Activated T-cell treated with anti-CD3 and anti-CD28 coated beads, Interleukin-2, amount 50 U/mL, for 72 hours (primary cell): ENCODE measurements at places on chromosomes 2 and 18. TPM values are rescaled to one million over a fixed set of nuclear protein-coding genes. Genes with fewer than 3 reads are reported as not detected.

- DNase-seq, result peak; percentile 84
- peaks cover 28% of the 10 kb centered on the region for H3K36me3 ChIP-seq
- peaks cover 74% of the 10 kb centered on the region for H3K4me1 ChIP-seq
- no peaks in the 10 kb centered on the region for H3K27me3 ChIP-seq
- H3K4me3 ChIP-seq, result peak overlapping the region; percentile 91
- peak overlapping the region; percentile 53 for H3K27ac ChIP-seq
These were observed 3.4 kb downstream of the WDFY1 start for GRCh38 chr2:223941579-223942277.

GRCh38 chr2:142290931-142291330, 160.1 kb upstream of the LRP1B start:
- H3K36me3 ChIP-seq, result no peaks in the 10 kb centered on the region
- no peak overlapping the region for H3K27ac ChIP-seq
- DNase-seq, result no peak
- H3K4me1 ChIP-seq, result no peaks in the 10 kb centered on the region

DNA sequence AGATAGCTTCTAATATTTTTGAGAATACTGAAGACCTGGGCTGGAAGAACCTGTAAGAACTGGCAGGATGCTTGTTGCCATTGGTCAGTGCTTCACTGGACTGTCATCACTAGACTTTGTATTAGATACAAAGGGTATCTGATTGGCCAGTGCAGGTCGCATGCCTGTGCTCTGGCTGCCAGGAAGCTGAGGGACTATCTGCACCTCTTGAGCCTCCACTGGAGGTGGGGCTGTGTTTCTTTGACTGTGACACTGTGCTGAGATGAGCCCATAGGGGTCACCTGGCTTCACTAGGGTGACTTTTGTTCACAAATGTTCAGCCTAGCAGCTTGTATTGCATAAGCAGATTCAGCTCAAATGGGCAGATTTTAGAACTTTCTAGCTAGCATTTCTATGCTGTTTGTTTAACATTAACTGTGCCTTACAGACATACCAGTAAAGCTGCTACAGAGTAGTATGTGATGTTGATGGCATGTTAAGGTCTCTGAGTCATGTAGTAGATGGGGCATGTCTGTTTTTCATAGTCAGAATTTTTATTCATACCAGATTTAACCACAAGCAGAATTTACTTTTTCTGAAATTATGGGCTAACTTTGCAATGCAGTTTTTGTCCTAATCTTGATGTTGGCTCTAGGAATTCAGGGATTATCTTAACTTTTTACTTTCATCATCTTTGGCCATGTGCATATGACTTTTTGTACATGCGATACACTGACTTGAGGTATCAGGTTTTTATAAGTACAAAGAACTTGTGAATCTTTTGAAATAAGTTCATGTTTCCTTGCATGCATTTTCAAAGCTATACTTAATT, 56.1 kb downstream of the RHBDD1 start:
- H3K27me3 ChIP-seq, result no peaks in the 10 kb centered on the region
- H3K27ac ChIP-seq, result no peak overlapping the region
- H3K36me3 ChIP-seq, result peaks cover 5% of the 10 kb centered on the region
- no peak for DNase-seq
- no peaks in the 10 kb centered on the region for H3K4me1 ChIP-seq

GRCh38 chr18:60347526-60348045, 25.0 kb downstream of the MC4R start:
- no peaks in the 10 kb centered on the region for H3K36me3 ChIP-seq
- H3K27me3 ChIP-seq, result no peaks in the 10 kb centered on the region
- no peak for DNase-seq

DNA sequence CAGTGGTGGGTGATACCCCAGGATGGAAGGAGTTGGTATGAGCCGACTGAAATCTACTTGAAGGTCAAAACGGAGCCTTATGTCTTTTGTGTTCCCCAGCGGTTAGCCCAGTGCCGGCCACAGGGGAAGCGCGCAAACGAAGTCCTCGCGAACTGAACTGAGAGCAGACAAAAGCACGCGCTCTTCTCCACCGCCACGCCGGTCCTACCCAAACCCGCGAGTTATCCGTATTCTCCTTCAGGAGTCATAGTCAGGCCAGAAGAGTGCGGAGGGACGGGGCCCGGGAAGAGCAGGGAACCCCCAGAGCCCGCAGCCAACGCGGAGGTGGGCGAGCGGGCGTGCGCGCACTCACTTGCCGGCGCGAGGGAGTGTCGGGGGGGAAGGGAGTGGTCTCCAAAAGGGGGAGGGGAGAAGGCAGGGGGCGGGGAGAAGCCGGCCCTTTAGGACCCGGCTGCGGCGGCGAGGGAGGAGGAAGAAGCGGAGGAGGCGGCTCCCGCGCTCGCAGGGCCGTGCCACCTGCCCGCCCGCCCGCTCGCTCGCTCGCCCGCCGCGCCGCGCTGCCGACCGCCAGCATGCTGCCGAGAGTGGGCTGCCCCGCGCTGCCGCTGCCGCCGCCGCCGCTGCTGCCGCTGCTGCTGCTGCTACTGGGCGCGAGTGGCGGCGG, at the start of gene IGFBP2:
Gene IGFBP2, plus strand, starts transcription at position 469 of the 664 bp plus-strand sequence. Its CDS starts 104 bp downstream, at position 573.
- H3K4me1 ChIP-seq, result peaks cover 22% of the 10 kb centered on the region
- no peaks in the 10 kb centered on the region for H3K36me3 ChIP-seq
- no peak within 1 kb of the TSS for H3K27ac ChIP-seq
- peak within 1 kb of the TSS; percentile 84 for H3K4me3 ChIP-seq
- peak; percentile 33 for DNase-seq

GRCh38 chr18:62499263-62499650, 23.6 kb upstream of the ZCCHC2 start:
- H3K4me1 ChIP-seq, result no peaks in the 10 kb centered on the region
- H3K27me3 ChIP-seq, result peaks cover 22% of the 10 kb centered on the region
- no peak overlapping the region for H3K4me3 ChIP-seq
- H3K27ac ChIP-seq, result no peak overlapping the region
- DNase-seq, result no peak

GRCh38 chr2:151156431-151156830, 105.2 kb downstream of the RBM43 start:
- H3K4me1 ChIP-seq, result no peaks in the 10 kb centered on the region
- no peaks in the 10 kb centered on the region for H3K36me3 ChIP-seq
- H3K27me3 ChIP-seq, result peaks cover 5% of the 10 kb centered on the region
- no peak for DNase-seq

DNA sequence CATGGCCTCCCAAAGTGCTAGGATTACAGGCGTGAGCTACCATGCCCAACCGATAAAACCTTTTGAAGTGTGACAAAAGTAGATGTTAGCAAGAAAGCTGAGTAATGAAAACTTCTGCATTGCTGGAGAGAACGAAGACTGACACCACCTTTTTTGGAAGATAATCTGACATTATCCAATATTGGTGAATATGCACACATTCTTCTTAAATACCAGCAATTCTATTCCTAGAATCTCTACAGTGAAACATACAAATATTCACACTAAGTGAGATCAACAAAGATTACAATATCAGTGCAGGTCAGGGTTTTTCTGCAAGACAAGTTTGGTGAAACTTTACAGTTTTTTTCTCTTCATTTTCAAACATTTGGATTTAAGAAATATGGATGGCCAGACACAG, 7.8 kb downstream of the PIAS2 start:
- peaks cover 4% of the 10 kb centered on the region for H3K4me1 ChIP-seq
- H3K27ac ChIP-seq, result no peak overlapping the region
- no peaks in the 10 kb centered on the region for H3K36me3 ChIP-seq
- H3K4me3 ChIP-seq, result no peak overlapping the region
- no peaks in the 10 kb centered on the region for H3K27me3 ChIP-seq

DNA sequence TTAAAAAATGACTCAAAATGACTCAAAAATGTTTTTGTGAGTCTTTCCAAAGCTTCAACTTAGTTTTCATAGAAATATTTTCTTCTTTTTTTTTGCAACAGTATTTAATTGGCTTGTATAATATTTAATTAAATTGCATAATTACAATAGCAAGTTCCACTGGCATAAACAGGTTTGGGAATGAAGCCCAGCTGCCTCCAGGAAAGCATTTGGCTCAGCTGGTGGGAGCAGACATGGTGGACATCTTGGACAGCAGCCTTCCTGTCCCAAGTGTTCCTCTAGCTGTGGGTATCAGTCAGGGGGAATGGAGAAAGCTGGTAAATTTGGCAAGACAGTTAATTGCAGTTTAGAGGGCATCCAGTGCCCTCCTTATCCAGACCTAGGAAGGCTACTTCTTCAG, 213.4 kb downstream of the ZBTB7C start:
- peaks cover 29% of the 10 kb centered on the region for H3K27me3 ChIP-seq
- no peak overlapping the region for H3K4me3 ChIP-seq

- no peaks in the 10 kb centered on the region for H3K27me3 ChIP-seq
- DNase-seq, result no peak
- no peaks in the 10 kb centered on the region for H3K4me1 ChIP-seq
- H3K27ac ChIP-seq, result no peak overlapping the region
- H3K4me3 ChIP-seq, result no peak overlapping the region
These were observed 271.8 kb downstream of the ZNF521 start for GRCh38 chr18:25080211-25080610.

DNA sequence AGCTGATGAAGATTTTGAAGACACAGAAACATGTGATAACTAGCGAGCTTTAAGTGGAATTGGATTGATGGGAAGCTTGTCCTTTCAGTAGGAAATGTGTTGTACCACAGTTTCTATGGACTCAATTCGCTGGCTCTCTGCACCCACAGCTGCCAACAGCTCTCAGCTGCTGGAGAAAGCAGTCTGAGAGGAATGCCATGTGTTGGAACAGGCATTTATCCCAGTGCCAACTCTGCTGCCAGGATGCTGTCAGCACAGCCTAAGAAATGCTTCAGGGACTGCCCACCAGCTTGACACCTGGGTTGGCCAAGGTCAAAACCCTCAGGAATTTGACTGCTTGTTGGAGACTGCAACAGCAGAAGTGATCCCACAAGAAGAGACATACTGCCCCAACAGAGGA, 193.0 kb upstream of the THSD7B start:
- no peak overlapping the region for H3K27ac ChIP-seq
- no peak for DNase-seq
- no peak overlapping the region for H3K4me3 ChIP-seq
- H3K4me1 ChIP-seq, result no peaks in the 10 kb centered on the region
- no peaks in the 10 kb centered on the region for H3K36me3 ChIP-seq
- H3K27me3 ChIP-seq, result no peaks in the 10 kb centered on the region

DNA sequence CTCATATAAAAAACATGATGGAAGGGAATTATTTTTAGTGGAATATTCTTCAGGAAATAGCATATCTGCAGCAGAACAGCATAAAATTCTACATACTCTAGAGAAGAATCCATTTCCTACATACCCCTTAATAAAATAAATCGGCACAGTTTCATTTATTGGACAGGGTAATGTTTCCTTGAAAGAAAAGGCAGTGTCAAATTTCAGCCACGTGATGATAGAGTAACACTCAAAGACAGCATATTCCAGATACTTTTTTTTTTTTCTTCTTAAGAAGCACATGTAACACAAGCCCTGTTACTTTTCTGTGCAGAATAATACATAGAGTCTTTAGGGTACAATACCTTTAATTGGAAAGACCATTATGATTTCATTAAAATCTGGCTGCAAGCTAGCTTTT, 204.4 kb downstream of the SRBD1 start:
- H3K4me1 ChIP-seq, result no peaks in the 10 kb centered on the region
- no peak for DNase-seq
- no peak overlapping the region for H3K27ac ChIP-seq
- no peak overlapping the region for H3K4me3 ChIP-seq
- peaks cover 5% of the 10 kb centered on the region for H3K36me3 ChIP-seq
- H3K27me3 ChIP-seq, result no peaks in the 10 kb centered on the region

- no peak overlapping the region for H3K4me3 ChIP-seq
- no peaks in the 10 kb centered on the region for H3K4me1 ChIP-seq
- H3K27me3 ChIP-seq, result peaks cover 26% of the 10 kb centered on the region
- no peaks in the 10 kb centered on the region for H3K36me3 ChIP-seq
- no peak overlapping the region for H3K27ac ChIP-seq
- DNase-seq, result no peak
These were observed 65.7 kb downstream of the MCFD2 start for GRCh38 chr2:46849721-46850556.

DNA sequence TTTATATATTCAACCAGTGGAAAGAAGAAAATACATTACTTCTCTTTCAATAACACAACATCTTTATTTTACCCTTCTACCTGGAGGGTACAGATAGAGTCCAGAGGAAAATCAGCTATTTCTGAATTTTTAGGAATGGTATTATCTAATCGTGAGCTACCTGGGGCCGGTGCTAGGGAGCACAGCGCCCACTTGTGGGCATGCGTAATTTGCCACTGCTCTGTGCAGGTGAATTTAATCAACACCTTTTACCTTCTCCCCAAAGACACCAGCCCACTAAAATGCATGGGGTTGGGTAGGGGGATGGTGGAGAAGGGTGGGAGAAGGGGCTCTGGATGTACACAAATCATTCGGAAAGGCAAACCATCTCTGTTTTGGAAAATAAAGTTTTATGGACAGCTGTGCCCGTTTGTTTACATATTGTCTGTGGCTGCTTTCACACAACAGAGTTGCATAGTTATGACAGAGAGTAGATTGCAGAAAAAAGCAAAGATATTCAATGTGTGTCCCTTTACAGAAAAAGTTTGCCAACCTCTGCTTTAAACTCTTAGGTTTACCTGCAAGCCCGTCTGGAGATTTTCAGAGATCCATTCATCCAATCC, 51.5 kb upstream of the DCC start:
- peak; percentile 8 for DNase-seq
- H3K27ac ChIP-seq, result no peak overlapping the region
- no peaks in the 10 kb centered on the region for H3K4me1 ChIP-seq

DNA sequence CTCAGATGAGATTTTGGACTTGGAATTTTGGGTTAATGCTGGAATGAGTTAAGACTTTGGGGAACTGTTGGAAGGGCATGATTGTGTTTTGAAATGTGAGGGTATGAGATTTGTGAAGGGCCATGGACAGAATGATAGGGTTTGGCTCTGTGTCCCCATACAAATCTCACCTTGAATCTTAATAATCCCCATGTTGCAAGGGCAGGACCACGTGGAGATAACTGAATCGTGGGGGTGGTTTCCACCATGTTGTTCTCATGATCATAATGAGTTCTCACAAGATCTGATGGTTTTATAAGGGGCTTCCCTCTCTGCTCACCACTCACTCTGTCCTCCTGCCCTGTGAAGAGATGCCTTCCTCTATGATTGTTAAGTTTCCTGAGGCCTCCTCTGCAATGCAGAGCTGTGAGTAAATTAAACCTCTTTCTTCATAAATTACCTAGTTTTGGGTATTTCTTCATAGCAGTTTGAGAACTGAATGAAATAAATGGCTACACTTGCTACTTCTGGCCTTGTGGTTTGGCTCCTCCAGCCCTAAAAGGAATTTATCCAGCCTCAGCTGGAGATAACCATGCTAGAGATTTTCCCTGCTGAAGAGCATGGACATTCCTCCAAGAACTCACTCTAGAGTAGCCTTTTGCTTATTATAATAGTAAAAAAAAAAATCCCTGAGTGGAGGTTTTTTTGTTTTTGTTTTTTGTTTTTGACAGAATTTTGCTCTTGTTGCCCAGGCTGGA, 144.3 kb upstream of the TFPI start:
- no peak for DNase-seq
- no peaks in the 10 kb centered on the region for H3K27me3 ChIP-seq
- no peak overlapping the region for H3K27ac ChIP-seq
- no peaks in the 10 kb centered on the region for H3K36me3 ChIP-seq
- no peaks in the 10 kb centered on the region for H3K4me1 ChIP-seq

SETBP1 gene
- 13.8 TPM for total RNA-seq

ARHGAP28 gene
- total RNA-seq, result not detected
